ENCODE measurements at places on chromosomes 12 and 14.

GRCh38 chr14:24700511-24700910 is 66.5 kb upstream of the GZMB start:
- no peak for DNase-seq

- DNase-seq, result no peak
Measured at GRCh38 chr14:59060841-59061240, 127.6 kb upstream of the DAAM1 start.

- DNase-seq, result no peak
Measured at GRCh38 chr12:8648576-8649205, 13.9 kb downstream of the MFAP5 start.

- no peak for DNase-seq
Measured at GRCh38 chr12:120905856-120906384, 1.8 kb upstream of the SPPL3 start.

DNA sequence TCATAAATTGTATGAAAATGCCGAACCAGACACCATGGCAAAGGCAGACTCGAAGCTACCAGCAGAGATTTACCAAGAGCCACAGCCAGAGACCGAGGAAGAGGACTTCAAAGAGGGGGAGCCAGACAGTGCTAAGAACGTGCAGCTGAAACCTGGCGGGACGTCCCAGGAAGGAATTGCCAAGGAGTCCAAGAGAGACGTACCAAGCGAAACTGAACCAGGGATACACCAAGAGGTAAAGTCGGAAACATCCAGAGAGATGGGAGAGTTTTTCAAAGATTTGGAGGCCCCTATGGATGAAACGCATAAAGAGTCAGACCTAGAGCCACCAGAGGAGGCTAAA is 294 bp downstream of the SAMD15 start:
- no peak for DNase-seq

DNA sequence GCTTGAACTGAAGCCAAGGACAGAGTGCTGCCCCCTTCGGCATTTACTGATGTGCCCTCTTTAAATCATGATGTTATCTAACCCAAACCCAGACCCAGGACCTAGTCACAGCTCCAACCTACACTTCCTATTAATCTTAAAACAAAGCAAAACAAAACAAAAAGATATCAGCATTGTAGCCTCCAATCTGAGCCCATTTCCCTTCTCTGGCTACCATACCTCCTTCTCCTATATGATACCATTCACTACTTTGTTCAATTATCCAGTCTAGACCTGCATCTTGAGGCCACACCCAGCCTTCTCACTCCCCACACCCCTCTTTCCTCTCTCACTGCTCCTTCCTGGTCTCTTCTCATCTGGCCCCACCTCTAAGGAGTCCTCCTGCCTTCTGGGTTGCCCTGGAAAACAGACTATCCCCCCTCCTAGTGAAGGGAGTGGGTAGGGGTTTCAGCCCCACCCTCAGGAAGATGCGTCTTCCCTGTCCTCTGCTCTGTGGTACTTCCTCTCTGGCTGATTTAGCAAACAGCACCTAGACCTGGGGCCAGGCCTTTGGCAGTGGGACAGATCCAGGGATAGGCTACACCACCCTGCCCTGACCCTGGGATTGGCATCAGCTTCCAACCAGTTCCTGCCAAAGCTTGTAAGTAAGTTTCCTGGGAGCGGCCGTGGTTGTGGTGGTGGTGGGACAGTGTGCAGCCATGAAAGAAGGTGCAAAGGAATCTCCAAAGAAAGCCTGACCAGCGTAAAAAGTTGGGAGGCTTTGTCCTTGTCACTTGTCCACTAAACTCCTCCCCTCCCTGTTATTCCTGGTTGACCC is 3.3 kb downstream of the LTB4R start:
- no peak for DNase-seq

All from T-helper 22 cell (primary cell).